ENCODE measurements at places on chromosomes 1 and 21.
A peak's percentile ranks its signal among the peaks of the same experiment; 100 is the strongest.

GRCh38 chr1:7869136-7869920 lies 16.5 kb upstream of the UTS2 start:
- DNase-seq: no peak

DNA sequence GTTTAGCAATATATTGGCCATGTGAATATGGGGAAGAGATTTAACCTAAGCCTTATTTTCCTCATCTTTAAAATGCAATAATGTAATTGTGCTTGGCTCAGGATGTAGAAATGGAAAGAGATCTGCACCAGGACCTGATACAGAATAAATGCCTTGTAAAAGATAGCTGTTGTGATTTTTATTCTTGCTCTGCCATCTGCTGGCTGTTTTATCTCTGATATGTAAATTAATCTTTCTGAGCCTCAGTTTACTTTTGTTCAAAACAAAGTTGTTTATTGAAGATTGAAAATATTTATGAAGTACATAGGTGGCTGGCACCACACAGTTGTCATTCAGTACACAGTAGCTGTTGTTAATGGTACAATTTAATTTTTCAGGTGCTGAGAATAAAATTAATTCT lies 21.9 kb downstream of the ZYG11B start:
- DNase-seq: no peak

DNA sequence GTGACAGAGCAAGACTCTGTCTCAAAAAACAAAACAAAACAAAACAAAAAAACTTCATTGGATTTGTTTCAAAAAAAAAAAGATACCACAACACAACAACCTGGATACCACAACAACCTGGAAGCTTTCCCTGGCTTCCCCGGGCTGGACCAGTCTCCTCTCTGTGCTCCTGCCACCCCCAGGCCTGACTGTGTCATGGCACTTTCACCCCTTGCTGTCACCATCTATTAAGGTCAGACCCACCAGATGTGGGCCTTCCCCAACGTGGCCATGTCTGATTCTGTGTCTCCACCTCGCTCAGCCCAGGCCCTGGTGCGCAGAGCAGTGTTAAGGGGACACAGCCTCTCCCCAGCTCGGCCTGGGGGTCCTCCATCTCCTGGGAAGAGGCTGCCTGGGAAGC lies 28.3 kb upstream of the ACOT11 start:
- peak; percentile 74 for DNase-seq

DNA sequence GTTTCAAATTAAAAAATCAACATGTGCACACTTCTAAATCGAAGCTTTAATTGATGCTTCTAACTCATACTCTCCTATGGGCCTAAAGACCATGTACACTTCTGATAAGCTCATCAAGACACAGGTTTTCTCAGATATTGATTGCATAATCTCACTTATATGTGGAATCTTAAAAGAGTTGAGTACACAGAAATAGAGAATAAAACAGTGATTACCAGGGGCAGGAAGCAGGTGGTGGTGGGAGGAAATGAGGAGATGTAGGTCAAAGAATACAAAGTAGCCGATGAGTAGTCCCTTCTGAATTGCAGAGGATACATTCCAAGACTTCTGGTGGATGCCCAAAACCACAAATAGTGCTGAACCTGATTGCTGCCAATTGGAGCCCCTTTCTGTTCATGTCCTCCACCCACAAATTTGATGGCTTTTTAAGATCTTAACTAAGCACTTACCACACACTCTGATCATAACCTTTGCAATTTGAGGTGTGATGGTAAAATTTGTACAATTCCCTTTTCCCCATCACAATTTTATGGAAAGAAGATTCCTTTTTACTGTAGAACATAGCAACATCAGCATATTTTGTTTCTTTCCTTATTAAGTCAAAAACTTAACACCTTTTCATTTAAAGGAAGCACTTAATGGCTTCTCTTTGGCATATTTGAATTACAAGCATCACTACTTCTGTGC lies 3.3 kb upstream of the CD1B start:
- no peak for DNase-seq

- peak; percentile 85 for DNase-seq
Measured at GRCh38 chr1:98051065-98051675, 130.3 kb upstream of the DPYD start.

DNA sequence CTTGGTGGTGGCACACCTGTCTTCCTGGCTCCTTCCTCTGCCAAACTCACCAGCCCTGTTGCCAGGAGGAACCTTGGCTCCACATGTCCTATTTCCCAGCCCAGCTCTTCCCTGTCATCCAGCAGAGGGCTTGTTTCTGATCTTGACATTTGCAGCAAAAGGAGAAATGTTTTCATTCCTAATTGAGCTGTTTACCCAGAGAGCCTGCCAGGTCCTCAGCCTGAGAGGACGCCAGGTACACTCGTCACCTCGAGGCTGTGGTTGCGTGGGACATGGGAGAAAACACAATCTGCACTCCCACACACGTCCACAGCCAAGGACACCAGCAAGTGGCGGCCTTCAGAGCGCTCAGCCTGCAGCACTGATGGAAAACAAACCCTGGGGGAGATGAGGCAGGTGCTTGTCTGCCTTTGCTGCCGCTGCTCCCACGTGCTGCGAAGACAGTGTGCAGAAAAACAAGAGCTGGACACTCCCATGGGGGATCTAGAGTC lies 132.8 kb upstream of the CD34 start:
- no peak for DNase-seq

DNA sequence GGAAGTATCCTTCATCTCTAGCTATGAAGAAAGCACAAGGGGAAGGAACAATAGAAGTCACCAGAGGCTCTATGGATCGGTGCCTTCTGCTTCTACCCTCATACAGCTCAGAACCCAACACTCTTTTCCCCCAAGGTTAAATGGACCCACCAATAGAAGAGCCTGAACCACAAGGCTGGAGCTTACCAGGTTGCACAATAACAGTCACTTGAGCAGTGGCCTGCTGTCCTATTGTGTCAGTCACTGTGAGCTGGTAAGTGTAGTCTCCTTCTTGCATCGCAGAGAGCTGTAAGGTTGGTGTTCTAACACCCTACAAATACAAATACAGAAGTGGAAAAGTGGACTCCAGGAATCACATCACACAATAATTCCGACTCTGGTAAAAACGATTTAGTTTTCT lies 103.0 kb downstream of the KIAA0319L start:
- DNase-seq: no peak

DNA sequence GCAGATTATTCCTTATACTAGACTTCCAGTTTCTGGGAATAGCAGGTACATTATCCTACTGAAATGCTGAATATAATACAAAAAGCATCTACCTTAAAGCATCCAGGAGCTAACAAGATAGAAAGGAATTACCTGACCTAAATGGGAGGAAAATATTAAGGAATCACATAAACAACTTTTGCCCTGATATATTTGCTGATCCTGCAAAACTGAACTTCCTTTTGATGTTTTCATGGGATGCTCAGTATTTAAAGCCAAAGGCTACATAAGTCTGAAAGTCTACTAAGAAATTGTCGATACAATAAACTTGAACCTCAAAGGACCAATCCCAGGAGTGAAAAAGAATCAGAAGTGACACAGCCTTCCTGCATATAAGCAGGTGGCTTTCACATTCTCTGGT lies 85.6 kb upstream of the C1orf21 start:
- DNase-seq: no peak

DNA sequence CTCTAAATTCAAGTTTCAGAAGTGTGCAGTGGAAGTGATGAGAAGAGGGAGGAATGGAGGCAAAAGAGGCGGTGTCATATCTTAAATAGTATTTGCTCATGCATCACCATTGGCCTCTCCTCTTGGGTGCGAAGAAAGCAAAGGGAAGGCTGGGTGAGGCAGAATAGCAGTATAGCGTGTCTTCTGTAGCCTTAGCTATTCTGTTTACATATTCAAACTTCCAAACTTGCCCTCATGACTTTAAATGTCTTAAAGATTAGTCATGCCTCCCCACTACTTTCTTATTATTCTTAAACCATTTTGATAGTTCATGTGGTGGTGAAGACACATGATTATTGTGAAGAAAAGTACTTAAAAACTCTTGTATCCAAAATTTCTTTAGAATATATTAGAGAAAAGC lies 104.6 kb upstream of the TENT5C start:
- DNase-seq: no peak

- no peak for DNase-seq
Measured at GRCh38 chr1:207009182-207009850, 23.2 kb downstream of the C1orf116 start.

- DNase-seq: peak; percentile 20
Measured at GRCh38 chr21:40881767-40882166, 34.8 kb upstream of the DSCAM start.

DNA sequence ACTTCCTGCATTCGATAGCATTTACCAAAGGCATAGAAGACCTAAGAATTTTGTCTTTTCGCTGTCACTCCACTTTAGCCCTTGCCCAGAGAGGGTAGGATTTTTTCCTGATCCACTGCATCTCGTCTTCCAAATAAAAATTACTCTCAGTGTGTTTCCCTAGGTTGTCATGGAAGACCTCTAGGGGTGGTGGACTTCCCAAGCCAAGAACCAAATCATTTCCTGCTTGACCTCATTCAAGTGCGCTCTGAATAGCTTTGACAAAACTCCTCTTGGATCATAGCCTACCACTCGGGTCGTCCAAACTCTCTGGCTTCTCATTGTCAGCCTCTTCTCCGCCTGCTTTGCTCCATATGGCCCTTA lies 431 bp upstream of the C1orf52 start:
- DNase-seq: no peak

GRCh38 chr1:119838236-119838635 lies 27.0 kb upstream of the REG4 start:
- DNase-seq: no peak

GRCh38 chr1:25996966-25997827 lies 666 bp downstream of the PAFAH2 start:
- peak; percentile 61 for DNase-seq

DNA sequence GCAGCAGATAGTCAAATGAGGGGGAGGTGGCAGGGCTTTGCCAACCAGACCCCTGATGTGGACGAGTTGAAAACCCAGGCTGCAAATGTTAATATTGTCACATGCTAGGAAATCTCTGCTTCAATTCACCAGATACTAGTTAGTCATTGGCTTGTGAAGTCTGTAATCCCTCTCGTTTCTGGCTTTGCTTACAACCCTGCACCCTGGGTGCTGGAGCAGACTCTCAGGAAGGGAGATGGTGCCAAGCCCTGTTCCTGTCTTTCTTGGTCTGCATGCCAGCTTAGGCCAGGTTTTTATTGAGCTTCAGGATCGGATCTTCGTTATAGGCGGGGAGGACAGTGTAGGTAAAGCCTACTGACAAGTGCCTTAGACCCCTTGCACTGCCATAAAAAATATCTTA lies 53.3 kb downstream of the MDM4 start:
- DNase-seq: peak; percentile 26

DNA sequence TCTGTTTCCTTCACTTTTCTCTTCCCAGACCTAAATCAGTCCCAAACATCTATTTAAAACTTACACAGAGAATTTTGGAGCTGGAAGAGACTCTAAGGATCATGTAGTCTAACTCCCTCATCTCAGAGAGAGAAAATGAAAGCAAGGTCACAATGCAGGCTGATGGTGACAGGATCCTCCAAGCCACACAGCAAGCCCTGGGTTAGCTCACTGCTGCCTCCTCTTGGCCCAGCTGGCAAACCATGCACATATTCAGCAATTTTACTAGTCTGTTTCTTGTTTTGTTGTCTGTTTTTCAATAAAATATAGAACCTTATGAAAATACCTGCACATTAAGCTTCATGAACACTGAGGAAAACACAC lies 27.7 kb upstream of the LY9 start:
- peak; percentile 57 for DNase-seq

DNA sequence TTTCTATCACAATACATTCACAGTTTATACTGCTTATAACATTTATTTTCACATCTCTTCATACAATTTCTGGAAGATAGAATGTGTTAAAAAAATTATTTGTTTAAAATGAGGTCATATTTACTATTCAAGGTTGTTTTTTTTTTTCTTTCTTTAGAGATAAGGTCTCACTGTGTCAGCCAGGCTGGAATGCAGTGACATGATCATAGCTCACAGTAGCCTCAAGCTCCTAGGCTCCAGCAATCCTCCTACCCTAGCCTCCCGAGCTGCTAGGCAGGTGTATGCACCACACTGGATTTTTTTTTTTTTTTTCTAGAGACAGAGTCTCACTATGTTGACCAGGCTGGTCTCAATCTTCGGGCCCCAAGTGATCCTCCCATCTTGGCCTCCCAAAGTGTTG lies 19.0 kb upstream of the RNF11 start:
- no peak for DNase-seq

DNA sequence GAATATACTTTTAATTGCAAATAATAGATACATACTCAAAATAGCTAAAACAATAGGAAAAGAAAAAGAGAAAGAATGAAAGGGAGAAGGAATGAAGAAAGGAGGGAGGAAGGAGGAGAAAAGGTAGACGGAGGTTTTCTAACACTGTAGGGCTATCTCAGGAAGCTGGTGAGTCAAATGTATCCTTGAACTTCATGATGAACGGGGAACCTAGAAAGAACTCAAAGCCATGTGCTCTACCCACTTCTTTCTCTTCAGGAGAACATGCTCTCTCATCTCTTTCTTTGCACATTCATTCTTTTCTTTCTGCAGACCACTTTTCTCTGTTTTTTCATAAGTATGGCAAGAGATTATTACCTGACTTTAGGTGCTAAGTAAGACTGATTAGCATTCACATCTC lies 37.3 kb upstream of the ZNF644 start:
- peak; percentile 24 for DNase-seq

DNA sequence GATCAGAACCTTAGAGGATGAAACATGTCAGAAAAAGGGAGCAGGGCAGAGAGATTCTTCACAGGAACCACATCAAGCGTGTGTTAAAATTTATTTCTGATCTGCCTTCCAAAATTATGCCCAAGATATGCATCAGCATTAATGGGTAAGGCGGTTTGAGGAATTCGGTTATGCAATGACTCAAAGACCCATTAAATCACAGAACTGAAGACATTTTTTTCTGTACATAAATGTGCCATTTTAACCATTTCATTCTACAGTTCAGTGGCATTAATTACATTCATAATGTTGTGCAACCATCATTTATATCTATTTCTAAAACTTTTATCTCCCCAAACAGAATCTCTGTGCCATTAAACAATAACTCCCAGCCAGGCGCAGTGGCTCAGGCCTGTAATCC lies 43.4 kb downstream of the CNST start:
- no peak for DNase-seq

- peak; percentile 46 for DNase-seq
Measured at GRCh38 chr1:230832476-230832875, 35.8 kb downstream of the C1orf198 start.
